ENCODE measurements at places on chromosomes 5 and 9.
A peak's percentile ranks its signal among the peaks of the same experiment; 100 is the strongest.

- H3K27ac ChIP-seq = no peak overlapping the region
- no peak for DNase-seq
- no peaks in the 10 kb centered on the region for H3K36me3 ChIP-seq
- no peaks in the 10 kb centered on the region for H3K4me1 ChIP-seq
- H3K4me3 ChIP-seq = no peak overlapping the region
These were observed 166.3 kb downstream of the TMEM167A start for GRCh38 chr5:82910905-82911304.

GRCh38 chr5:59562756-59563389, 330.7 kb downstream of the PDE4D start:
- H3K4me1 ChIP-seq = peaks cover 54% of the 10 kb centered on the region
- H3K27me3 ChIP-seq = no peaks in the 10 kb centered on the region
- peak; percentile 83 for DNase-seq
- peak overlapping the region; percentile 97 for H3K27ac ChIP-seq

DNA sequence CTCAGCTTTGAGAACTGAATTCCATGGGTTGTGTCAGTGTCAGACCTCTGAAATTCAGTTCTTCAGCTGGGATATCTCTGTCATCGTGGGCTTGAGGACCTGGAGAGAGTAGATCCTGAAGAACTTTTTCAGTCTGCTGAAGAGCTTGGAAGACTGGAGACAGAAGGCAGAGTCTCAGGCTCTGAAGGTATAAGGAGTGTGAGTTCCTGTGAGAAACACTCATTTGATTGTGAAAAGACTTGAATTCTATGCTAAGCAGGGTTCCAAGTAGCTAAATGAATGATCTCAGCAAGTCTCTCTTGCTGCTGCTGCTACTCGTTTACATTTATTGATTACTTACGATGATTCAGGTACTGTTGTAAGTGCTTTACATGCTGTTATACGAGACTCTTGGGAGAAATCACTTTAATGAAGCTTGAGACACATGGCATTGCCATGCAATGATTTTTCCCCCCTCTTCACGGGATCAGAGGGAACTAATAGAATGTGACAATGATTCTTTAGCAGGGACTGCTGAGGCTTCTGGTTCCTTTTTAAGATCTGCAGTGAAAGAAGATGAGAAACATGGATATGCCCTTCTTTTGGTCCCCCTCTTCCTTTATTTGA, 63.8 kb downstream of the PTTG1 start:
- no peak overlapping the region for H3K4me3 ChIP-seq
- no peaks in the 10 kb centered on the region for H3K36me3 ChIP-seq
- no peaks in the 10 kb centered on the region for H3K27me3 ChIP-seq
- H3K4me1 ChIP-seq = peaks cover 16% of the 10 kb centered on the region
- H3K27ac ChIP-seq = peak overlapping the region; percentile 66

DNA sequence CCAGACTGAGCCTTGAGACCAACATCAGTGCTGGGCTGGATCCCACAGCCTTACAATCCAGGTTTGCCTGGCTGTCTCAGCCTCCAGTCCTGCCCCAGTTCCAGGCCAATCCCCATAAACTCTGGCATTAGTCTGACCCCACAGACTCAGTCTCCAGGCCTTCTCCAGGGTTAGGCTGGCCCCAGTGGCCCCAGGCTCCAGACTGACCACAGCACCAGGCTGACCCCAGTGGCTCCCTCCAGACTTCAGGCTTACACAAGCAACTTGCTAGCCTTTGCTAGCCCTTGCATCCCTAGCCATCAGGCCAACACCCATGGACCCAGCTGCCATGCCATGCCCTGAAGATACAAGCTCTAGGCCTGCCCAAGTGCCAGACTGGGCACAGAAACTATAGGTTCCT, 1326.0 kb upstream of the C9orf72 start:
- H3K27ac ChIP-seq = no peak overlapping the region
- DNase-seq = no peak
- no peaks in the 10 kb centered on the region for H3K27me3 ChIP-seq
- H3K4me3 ChIP-seq = no peak overlapping the region
- no peaks in the 10 kb centered on the region for H3K36me3 ChIP-seq

GRCh38 chr5:81980160-81980559, 8.3 kb downstream of the ATG10 start:
- no peak overlapping the region for H3K4me3 ChIP-seq
- H3K4me1 ChIP-seq = no peaks in the 10 kb centered on the region
- no peak for DNase-seq
- no peak overlapping the region for H3K27ac ChIP-seq
- no peaks in the 10 kb centered on the region for H3K27me3 ChIP-seq

DNA sequence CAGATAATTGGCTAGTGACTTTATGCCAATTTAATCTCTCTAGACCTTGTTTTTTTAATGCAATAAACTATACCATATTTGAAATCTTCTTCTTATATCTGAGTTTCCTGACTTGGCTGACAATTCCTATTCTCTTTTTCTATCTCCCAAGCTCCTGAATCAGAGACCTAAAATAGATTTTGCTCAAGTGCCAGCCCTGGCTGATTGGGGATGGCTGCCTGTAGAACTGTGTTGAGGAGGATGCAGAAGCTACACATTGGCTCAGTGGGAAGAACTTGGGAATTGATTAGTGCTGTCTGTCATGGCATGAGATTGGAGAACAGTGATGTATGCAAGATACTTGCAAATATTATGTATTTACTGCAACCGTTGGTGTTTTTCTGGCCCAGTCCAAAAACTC, 132.8 kb downstream of the INSYN2B start:
- no peak for DNase-seq
- peaks cover 5% of the 10 kb centered on the region for H3K4me1 ChIP-seq
- no peaks in the 10 kb centered on the region for H3K27me3 ChIP-seq
- no peak overlapping the region for H3K27ac ChIP-seq
- no peak overlapping the region for H3K4me3 ChIP-seq

GRCh38 chr5:53087621-53088121, 21.9 kb downstream of the MOCS2 start:
- peaks cover 7% of the 10 kb centered on the region for H3K27me3 ChIP-seq
- no peaks in the 10 kb centered on the region for H3K36me3 ChIP-seq
- no peak for DNase-seq
- no peak overlapping the region for H3K4me3 ChIP-seq
- no peak overlapping the region for H3K27ac ChIP-seq
- peaks cover 5% of the 10 kb centered on the region for H3K4me1 ChIP-seq

DNA sequence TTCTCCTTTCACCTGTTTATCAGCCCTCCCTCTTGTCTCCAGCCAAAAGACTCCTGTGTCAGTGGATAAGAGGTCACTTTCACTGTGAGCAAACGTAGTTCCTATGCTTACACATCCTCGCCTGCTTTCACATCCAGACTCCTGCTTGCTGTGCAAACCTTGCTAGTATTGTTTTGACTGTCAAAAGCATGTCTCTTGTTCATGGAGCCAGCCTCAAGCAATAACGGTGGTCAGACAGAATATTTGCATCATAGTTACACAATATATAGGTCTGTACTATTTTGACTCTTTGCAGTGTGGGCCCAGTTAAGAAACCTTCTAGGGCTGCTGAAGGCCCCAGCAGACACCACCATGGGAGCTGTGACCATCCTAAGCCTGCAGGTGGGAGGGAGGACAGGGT, 420.0 kb downstream of the SEMA5A start:
- no peak overlapping the region for H3K4me3 ChIP-seq
- no peak overlapping the region for H3K27ac ChIP-seq
- H3K36me3 ChIP-seq = no peaks in the 10 kb centered on the region
- no peak for DNase-seq

GRCh38 chr9:128882677-128883603, 1.0 kb downstream of the LRRC8A start:
- H3K27me3 ChIP-seq = no peaks in the 10 kb centered on the region
- peak overlapping the region; percentile 98 for H3K4me3 ChIP-seq
- peaks cover 23% of the 10 kb centered on the region for H3K4me1 ChIP-seq
- DNase-seq = no peak
- H3K36me3 ChIP-seq = peaks cover 8% of the 10 kb centered on the region

- no peak for DNase-seq
- no peaks in the 10 kb centered on the region for H3K27me3 ChIP-seq
- H3K4me1 ChIP-seq = no peaks in the 10 kb centered on the region
- no peak overlapping the region for H3K27ac ChIP-seq
- H3K36me3 ChIP-seq = no peaks in the 10 kb centered on the region
- H3K4me3 ChIP-seq = no peak overlapping the region
These were observed 86.7 kb upstream of the PCA3 start for GRCh38 chr9:76677481-76678055.

DNA sequence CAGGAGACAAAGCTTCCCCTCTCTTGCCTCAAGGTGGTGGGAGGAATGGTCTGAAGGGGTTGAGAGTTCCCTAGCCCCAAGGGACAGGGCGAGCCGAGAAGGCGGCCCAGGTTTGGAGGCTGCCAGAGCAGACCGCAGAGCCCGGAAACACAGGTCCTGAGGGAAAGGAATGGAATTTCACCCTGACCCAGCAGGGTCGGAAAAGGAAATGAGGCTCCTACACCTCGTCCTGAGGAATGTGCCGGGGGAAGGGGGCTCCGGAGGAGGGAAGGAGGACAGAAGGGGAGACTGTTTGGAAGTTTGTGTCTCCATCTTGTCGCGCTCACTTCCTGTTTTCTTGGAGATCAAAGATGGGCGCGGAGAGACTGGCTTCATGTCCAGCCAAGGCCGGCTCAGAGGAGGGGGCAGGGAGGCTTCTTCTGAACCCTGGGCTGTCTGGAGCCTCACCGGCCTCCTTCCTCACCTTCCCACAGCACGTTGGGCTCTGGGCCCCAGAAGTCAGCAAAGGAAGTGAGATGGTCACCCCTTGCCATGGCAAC, 9.6 kb downstream of the ENG start:
- H3K4me3 ChIP-seq = no peak overlapping the region
- H3K27ac ChIP-seq = no peak overlapping the region
- H3K4me1 ChIP-seq = no peaks in the 10 kb centered on the region
- H3K36me3 ChIP-seq = peaks cover 9% of the 10 kb centered on the region
- H3K27me3 ChIP-seq = no peaks in the 10 kb centered on the region
- DNase-seq = no peak

DNA sequence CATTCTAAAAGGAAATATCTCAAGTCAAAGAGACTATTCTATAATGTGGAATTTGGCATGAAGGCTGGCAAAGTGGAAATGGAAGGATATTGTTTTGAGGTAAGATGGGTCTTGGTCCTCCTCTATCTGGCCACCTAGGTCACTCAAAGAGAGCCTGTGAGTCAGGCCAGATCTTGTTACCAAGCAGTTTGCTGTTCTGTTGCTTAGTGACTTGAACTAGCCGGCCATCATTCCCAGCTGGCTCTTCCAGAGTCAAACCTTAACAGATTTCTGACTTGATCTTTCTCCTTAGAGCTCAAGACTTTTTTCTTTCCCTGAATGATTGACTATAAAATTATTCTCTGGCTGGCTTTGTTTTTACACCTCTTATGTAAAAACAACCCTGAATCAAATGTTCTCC, 136.1 kb downstream of the PDE4D start:
- no peak overlapping the region for H3K27ac ChIP-seq
- no peaks in the 10 kb centered on the region for H3K36me3 ChIP-seq
- no peak overlapping the region for H3K4me3 ChIP-seq
- no peak for DNase-seq

DNA sequence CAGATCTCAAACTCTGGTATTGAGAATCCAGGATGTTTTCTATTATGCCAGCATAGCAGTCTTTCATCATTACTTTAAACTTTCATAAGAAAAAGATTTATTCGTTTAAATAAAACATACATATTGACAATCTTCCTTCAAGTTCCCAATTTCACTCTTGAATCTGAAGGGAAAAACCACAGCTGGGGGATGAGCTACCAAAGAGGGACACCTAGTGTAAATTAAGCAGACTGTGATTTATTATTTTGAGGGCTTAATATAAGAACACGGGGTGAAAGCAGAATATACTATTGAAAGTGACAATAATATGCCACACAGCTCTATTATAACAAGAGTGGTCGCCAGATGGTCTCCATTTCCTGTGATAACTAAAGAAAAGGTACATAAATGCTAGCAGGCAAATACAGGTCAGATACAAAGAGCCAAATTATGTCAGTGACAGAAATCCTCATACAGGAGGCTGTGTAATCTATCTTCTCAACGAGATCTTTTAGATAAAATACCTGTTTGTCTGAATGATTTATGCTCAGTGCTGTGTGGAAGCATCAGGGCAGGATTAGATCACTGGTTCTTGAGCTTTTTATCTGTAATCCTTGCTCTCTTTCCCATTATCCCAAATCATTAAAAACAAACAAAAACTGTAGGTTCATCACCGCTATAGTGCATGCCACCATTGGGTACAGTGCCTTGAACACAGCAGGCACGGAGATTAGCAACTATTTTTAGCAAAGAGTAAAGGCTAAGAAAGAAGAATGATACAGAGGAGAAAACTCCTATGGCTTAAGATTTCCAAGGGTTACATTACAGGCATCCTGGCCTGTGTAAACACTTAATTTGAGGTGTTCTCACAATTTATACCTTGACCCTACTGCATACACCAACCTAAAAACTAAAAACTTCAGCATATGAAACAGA, 116.6 kb downstream of the DROSHA start:
- H3K27me3 ChIP-seq = no peaks in the 10 kb centered on the region
- no peak overlapping the region for H3K27ac ChIP-seq
- H3K36me3 ChIP-seq = peaks cover 17% of the 10 kb centered on the region
- no peaks in the 10 kb centered on the region for H3K4me1 ChIP-seq

DNA sequence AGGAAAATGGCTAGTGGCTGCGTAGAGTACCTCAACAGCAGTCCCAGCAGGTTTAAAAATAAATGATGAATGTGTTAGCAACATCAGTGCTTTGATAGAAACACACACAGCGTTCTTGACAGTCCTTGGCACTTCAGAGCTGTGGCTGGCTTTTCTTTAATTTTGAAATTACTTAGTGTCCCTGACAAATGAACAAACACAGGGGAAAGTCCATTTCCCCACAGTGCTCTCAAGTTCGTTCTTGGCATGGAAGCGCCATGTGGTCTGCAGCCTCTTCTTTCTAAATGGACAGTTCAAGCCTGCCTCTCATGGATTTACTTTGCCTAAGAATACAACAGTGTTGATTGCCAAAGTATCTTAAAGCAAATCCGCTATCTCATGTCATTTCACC, 102.2 kb downstream of the ADAMTS12 start:
- H3K4me3 ChIP-seq = no peak overlapping the region
- no peak for DNase-seq
- H3K27me3 ChIP-seq = no peaks in the 10 kb centered on the region
- H3K36me3 ChIP-seq = no peaks in the 10 kb centered on the region

DNA sequence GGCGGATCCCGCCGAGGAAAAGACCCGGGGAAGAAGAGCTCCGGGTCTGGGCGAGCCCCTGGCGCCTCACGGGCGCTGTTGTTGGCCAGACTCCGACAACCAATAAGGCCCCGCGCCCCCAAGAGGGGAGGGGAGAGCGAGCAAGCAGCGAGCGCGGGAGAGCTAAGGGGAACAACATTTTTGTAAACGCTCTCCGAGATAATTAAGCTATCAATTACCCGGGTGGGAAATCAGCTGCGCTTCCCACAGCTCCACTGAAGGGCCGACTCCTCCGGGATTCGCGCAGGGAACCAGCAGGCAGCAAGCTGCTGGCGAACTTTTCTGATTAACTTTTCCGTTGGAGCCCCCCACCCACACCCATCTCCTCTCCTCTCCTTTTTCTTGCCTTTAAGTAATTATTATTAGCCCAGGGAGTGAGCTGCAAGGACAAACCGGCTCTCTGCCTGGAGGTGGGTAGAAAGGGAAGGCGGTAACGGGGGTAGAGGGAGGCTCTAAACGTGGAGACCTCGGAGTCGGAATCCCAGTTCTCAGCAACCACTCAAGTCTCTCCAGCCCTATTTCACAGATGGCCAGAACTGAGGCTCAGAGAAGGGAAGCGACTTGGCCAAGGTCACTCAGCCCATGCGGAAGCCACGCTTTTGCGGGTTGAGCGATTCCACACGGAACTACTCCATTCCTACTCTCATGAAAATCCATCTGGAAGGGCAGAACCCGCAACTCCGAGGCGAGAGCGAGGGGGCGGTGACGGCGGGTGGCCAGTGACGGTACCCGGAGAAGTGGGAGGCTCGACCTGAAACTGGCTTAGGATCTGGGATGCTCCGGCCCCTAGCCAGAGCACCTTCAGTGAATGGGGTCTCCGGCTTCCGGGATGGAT, 1.3 kb downstream of the ASTN2 start:
- no peak overlapping the region for H3K27ac ChIP-seq
- no peaks in the 10 kb centered on the region for H3K36me3 ChIP-seq
- peak overlapping the region; percentile 17 for H3K4me3 ChIP-seq
- H3K4me1 ChIP-seq = no peaks in the 10 kb centered on the region
- H3K27me3 ChIP-seq = peaks cover 20% of the 10 kb centered on the region
